ENCODE measurements at places on chromosomes 2 and 18.

DNA sequence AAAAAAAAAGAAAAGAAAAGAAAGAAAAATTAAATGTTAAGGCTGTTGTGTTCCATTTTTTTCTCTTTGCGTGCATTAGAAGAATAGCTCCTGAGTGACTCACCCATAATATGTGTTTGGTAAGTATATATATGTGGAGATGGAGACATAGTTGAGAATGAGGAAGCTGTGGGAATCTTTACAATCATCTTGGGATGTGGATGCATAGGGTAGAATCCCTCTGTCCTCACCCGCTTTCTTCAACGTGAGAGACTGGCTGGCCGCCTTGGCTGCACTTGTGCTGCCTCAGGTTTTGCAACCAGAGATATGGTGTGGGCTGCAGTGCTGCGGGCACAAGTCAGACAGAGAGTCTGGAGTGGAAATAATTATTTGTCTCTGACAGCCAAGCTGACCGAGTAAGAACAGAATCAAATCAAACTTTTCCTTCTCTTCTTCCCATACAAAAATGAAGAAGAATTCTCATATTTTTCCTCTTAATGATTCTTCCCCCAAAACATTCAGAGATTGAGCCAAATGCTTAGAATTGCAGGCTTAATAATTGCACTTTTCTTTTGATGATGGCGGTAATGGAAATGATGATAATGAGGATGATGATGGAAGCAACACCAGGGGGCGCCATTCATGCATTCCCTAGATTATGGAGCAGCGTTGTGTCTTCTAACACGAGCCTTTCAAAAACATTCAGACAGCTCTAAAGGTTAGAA is 48.5 kb downstream of the SERPINB7 start:
- no peak for DNase-seq

- no peak for DNase-seq
Observed at GRCh38 chr18:59537579-59537978, 159.6 kb downstream of the CCBE1 start.

DNA sequence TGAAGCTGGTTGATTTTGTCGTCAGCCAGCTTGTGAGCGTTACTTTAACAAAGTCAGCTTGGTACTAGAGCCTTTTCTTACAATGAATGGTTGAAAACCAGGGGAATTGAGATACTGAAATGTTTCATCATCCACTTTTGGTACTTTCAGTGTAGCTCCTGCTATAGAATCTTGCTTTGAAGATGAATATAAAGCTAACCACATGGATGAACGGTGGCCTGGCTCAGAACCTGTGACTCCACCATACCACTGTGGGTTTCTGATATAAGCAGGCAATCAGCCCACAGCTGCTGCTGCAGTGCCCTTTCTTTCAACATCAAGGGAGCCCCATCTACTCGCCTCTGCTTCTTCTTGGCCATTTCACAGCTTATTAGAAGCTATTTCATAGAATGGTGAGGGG is 53.2 kb upstream of the GPR45 start:
- no peak for DNase-seq

GRCh38 chr2:111250448-111251030 is 129.8 kb downstream of the BCL2L11 start:
- DNase-seq, result no peak

- no peak for DNase-seq
Observed at GRCh38 chr2:185665251-185665814, 73.3 kb upstream of the FSIP2 start.

- DNase-seq, result no peak
Observed at GRCh38 chr18:69402533-69402989, 1.9 kb downstream of the DOK6 start.

GRCh38 chr2:56184500-56185011 is 766 bp downstream of the CCDC85A start:
- peak; percentile 14 for DNase-seq

DNA sequence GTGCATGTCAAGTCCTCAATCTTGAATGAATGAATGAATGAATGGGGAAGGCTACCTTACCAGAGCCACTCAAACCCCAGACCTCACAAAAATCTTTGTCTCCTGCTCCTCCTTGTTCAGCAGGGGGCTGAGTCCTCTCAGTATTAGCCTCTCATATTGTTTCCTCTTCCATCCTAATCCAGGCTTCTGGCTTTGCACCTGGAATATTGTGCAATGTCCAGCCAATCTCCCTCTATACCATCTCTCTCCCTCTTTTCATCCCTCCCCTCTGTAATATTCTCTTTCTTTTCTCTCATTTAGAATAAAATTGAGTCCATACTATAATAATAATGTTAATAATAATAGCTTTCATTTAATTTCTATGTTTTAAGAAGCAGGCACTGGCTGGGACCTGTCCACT is 34.3 kb downstream of the ARHGAP25 start:
- no peak for DNase-seq

GRCh38 chr2:70003093-70003830 is 41.8 kb upstream of the ASPRV1 start:
- DNase-seq, result no peak

- no peak for DNase-seq
Observed at GRCh38 chr2:10144771-10145518, 22.4 kb downstream of the RRM2 start.

DNA sequence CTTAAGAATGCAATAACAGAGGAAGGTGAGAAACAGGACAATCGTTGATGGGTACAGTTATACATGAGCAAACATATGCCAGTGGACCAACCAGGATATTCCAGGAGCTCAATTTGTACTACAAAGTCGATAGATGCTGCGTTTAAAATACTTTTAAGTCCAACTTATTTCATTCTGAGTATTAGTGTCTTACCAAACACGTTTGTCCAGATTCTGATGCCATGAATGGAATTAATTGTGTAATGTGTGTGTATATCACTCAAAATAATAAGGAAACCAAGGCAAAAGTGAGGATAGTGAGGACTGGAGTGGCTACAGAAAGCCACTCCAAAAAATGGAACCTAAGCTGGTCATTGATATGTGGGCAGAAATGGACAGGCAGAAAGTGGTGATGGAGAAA is 332.6 kb downstream of the RIT2 start:
- no peak for DNase-seq

DNA sequence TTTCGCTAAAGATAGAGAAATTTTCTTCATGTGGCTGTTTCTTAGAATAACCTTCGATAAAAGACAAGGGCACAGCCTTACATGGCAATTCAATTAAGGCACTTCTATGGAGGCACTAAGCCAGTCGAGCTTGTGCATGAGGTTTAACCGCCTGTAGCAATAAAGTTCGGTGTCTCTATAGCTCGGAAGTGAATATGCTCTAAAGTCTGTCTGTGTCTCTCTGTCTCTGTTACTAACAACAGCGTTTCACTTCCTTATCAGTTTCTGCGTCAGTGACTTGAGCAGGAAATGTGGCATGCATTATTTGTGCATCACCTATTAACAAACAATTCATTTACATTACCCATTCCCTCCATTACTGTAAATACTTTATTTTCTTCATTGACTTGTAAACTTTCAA is 365.1 kb upstream of the NETO1 start:
- no peak for DNase-seq

DNA sequence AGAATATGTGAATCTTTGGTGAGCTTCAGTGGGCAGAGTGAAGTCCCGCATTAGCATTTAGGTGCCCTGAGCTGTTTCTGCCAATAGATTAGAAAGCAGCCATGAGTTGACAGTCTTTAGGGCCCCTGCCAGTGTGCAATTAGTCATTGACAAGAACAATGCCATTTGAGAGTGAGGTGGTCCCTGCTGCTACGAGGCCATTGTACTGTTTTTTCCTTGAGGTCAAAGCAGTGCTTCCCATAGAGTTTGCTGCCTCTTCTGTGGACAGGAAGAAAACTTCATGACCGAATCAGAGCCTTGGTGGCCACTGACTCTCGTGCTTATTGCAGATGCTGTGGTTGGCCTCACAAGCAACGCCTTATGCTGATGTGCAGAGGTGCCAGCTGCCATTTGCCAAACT is 102.7 kb downstream of the SH3BP4 start:
- no peak for DNase-seq

Measured in NCI-H774 (cell line).